Skeletal muscle cell (primary cell): ENCODE measurements at places on chromosomes 16 and 17.

DNA sequence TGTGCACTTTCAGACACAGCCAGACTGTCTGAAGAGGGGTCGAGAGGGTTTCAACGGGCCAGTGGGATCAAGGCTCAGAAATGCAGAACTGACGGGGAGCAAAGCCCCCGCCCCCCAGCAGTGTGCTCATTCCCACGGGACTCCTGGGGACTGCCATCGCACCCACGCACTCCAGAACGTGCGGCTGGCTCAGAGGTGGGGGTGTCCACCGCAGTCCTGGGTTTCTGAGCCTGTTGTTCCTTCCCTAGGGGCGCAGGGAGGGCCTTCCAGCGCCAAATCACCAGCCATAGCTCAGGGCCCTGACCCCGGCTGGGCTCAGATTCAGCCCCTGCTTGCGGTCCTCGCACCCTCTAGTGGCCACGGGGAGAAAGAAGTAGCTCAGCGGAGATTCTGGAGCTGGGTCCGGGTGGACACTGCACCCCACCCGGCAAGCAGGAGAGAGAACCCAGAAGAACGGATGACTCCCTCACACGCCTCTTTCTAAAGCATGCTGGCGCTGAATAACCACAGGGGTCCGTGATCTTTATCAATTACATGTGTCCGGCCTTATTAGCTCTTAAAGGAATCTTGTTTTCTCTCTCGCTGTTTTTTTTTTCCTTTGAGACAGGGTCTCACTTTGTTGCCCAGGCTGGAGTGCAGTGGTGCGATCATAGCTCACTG, 45.0 kb upstream of the USP7 start:
- peak; percentile 18 for DNase-seq

- DNase-seq, result no peak
These were observed 42.4 kb downstream of the TMEM235 start for GRCh38 chr17:78273813-78274212.

- DNase-seq, result no peak
These were observed 26.3 kb upstream of the ETV4 start for GRCh38 chr17:43572368-43572980.

DNA sequence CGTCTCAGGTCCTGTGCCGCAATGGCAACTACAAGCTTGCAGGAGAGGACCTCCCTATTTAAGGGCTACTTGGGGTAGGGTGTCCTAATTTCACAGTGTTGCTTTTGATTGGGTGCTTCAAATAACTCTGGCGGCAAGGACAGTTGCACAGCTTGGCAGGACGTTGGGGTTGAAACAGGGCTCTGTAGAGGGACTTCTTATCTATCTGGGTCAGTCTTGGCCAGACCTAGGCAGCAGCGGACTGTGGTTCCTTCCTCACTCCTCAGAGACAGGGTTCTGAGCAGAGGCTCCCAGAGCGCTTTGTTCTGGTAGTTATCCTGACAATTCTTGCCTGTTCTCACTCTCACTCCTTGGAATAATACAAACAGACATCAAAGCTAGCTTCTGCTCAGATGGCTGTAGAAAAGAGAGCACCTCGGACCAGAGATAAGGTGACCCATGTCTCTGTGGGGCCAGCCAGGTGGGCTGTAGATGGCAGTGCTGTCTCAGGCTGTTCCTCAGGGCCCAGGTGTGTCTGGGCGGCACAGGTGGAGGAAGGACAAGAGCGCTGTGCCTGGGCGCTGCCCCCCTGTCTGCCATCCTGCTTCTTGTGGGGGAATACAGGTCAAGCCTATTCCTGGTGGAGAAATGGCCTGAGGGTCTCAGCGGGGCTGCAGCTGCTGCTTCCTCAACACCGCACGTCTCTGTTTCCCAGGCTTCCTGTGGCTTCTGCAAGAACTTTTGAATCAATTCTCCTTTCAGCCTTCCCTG, 61.0 kb downstream of the PLD6 start:
- no peak for DNase-seq

- DNase-seq, result no peak
These were observed 14.1 kb upstream of the DNAI2 start for GRCh38 chr17:74259667-74260524.

GRCh38 chr17:51046514-51047384, 73.9 kb downstream of the SPAG9 start:
- DNase-seq, result peak; percentile 78

DNA sequence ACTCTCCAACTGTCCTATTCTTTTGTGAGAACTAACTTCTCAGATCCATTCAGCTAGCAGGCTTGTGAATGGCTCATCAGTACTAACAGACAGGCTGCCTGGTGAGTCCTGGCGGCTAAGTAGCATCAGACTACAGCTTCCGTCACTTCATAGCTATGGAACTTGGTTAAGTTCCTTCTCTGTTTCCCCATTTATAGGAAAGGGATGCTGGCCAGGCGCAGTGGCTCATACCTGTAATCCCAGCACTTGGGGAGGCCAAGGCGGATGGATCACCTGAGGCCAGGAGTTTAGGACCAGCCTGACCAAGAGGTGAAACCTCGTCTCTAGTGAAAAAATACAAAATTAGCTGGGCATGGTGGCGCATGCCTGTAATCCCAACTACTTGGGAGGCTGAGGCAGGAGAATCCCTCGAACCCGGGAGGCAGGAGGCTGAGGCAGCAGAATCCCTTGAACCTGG, 49.9 kb upstream of the TANGO6 start:
- no peak for DNase-seq

GRCh38 chr16:4564661-4565267, 8.6 kb downstream of the C16orf96 start:
- DNase-seq, result no peak

DNA sequence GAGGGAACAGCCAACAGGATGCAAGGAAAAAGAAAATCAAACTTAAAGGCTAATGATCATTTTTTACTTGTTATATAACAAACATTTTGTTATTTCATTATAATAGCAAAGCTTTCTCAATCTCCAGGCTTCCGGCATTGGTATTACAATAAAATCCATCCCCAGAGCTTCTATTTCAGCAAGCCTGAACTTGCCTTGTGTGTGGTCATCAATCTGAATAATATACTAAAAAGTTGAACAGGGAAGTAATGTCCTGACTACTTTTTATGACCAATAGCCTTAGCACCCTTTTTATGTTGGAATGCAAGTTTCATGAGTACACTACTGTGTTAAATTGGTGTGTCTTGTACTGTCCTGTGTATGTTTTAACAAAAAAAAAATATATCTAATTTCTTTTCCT, 27.1 kb upstream of the VWA3A start:
- no peak for DNase-seq

DNA sequence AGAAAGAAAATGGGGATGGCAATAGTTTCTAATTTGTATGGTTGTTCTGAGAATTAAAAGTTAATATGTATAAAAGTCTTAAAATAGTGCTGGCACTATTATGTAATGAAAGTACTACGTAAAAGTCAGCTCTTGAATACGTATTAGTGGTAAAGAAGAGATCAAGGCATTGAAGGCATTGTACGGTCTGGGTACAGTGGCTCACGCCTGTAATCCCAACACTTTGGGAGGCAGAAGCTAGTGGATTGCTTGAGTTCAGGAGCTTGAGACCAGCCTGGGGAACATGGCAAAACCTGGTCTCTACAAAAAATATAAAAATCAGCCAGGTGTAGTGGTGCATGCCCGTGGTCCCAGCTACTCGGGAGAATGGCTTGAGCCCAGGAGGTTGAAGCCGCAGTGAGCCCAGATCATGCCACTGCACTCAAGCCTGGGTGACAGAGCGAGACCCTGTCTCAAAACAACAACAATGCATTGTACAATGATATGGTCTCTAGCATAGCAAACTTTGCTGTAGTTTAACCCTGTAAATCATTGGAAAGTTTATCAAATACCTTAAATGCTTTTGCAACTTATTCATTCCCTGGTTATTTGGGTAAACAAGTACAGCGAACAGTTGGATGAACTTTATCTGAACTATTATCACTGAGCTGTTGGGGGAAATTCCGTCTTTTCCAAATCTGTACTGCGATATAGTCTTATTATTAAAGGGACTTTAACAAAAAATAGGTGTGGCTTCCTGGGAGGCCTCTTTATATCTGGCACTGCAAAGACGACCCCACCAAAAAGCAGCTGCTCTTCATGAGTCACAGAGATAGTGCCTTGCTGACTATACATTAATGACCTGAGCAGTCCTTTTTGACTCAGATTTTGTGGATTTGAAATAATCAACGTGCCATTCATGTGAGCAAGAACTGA, 73.6 kb downstream of the GPRC5B start:
- DNase-seq, result no peak

DNA sequence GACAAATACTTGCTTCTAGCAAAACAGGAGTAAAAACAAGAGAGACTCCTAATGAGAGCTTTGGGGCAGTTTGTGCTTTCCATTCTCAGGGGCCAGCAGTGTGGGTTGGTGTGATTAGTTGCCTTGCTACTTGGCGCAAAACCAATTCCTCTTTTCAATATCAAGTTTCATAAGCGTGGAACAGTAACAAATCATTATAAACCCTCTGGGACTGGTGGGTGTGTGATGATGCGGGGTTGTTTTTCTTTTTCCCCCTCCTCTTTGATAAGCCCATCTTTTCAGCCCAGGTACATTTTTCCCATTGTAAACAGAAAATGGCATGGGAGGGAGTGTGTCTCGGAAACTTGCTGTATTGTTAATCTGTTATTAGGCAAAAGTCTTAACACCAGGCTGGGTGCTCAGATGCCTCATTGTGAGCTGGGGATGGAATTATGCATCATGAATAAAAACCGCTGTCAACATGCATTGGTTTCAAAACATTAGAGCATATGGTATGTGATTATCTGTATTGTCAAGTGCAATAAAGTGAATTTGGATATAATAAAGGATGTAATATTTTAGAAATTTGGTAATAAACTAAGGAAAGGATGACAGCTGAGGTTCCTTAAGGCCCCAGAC, 166.4 kb downstream of the CCDC182 start:
- peak; percentile 39 for DNase-seq

GRCh38 chr16:55499281-55499680, 9.6 kb upstream of the LPCAT2 start:
- no peak for DNase-seq

GRCh38 chr16:15616475-15617165, 26.3 kb downstream of the MARF1 start:
- no peak for DNase-seq

GRCh38 chr16:86836503-86837129, 258.3 kb downstream of the FOXL1 start:
- peak; percentile 70 for DNase-seq

- no peak for DNase-seq
These were observed 64.7 kb downstream of the SOX9 start for GRCh38 chr17:72185564-72185963.

DNA sequence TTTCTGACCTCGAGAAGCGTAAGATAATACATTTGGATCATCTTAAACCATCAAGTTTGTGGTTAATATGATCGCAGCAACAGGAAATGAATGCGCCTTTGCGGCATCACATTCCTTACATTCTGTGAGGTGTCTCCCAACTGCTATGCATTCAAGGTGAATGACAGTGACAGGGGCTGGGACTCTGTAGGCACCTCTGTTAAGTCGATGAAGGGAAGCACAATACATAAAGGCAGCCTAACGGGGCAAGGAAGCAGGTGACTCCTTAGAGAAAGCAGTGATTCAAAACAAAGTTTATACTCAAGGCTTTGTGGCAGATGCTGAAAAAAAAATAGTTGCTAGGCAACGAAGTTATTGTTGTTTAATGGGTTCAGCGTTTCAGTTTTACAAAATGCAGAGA, 21.6 kb upstream of the EVPL start:
- DNase-seq, result no peak

GRCh38 chr16:69812688-69813014, 50.5 kb downstream of the WWP2 start:
- DNase-seq, result no peak
